ENCODE measurements at places on chromosomes 11 and 22.

- DNase-seq, result no peak
These were observed 393.8 kb downstream of the AASDHPPT start for GRCh38 chr11:106471276-106471675.

DNA sequence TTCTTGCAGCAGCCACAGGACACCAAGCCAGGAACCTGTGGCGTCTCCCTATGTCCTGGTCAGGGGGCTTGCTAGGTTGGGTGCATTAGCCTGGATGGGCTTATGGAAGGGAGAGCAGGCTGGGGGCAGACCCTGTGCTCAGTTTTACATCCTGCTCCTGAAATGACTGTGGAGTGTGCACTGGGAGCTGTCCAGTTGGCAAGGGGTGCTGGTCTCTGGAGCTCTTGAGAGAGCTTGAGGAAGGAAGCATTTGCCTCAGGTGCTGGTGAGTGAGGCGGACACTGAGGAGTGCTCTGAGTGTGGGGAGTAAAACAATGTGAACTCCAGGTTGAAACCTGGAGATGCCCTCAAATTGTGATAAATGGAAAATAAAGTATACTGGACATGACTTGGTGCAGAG lies 3.4 kb downstream of the SCGB1D4 start:
- DNase-seq, result no peak

DNA sequence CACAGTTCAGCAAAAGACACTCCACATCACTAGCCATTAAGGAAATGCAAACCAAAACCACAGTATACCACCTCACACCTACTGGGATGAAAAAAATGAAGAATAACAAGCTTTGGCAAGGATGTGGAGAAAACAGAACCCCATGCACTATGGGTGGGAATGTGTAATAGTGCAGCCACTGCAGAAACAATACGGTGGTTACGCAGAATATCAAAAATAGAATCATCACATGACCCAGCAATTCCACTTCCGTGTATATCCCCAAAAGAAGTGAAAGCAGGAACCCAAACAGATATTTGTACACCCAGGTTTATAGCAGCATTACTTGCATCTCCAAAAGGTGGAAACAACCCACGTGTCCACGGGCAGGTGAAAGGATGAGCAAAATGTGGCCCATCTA lies 20.8 kb downstream of the CARS1 start:
- DNase-seq, result peak; percentile 84

- DNase-seq, result no peak
These were observed 61.5 kb downstream of the MIAT start for GRCh38 chr22:26718905-26719304.

- no peak for DNase-seq
These were observed 464.7 kb downstream of the INSC start for GRCh38 chr11:15579287-15580001.

- no peak for DNase-seq
These were observed 40.1 kb downstream of the OSBP start for GRCh38 chr11:59575505-59575904.

DNA sequence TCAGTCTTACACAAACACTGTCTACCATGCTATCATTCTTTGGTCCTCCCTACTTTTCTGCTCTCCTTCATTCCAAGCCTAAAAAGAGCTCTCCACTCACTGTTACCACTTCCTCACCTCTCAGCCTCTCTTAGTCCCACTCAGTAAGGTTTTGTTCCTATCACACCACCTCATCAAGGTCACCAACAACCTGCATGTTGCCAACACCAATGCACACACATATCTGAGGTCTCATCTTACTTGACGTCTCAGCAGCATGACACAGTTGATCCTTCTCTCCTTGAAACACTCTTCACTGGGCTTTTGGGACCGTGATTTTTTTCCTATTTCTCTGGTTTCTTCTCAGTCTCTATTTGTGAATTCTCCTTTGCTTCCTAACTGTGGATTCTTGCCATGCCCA lies 8.1 kb downstream of the PISD start:
- DNase-seq, result no peak

- DNase-seq, result no peak
These were observed 7.9 kb downstream of the HYOU1 start for GRCh38 chr11:119049081-119049480.

DNA sequence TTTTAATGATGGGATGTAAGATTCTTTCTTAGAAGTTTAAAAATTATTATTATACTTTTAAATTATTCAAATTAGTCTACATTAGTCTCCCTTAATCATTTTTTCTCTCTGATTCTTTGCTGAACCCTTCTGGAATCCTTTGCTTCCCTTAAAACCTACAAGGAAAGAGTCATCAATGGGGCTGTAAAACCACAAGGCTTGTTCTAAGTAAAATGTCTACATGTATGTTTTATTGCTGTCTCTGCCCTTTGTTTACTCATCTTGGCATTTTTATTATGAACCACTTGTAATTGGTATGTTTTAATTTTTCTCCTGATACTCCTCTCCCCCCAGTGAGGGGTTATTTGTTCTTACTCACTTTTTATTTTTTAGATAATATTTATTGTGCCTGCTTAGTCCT lies 27.4 kb downstream of the FAR1 start:
- no peak for DNase-seq

- no peak for DNase-seq
These were observed 12.9 kb downstream of the NAV2 start for GRCh38 chr11:19725379-19726079.

GRCh38 chr11:35121326-35121865 lies 17.6 kb upstream of the CD44 start:
- no peak for DNase-seq

GRCh38 chr11:65506772-65507505 lies 8.1 kb downstream of the MALAT1 start:
- no peak for DNase-seq

GRCh38 chr11:69985641-69986439 lies 92.3 kb upstream of the ANO1 start:
- no peak for DNase-seq

DNA sequence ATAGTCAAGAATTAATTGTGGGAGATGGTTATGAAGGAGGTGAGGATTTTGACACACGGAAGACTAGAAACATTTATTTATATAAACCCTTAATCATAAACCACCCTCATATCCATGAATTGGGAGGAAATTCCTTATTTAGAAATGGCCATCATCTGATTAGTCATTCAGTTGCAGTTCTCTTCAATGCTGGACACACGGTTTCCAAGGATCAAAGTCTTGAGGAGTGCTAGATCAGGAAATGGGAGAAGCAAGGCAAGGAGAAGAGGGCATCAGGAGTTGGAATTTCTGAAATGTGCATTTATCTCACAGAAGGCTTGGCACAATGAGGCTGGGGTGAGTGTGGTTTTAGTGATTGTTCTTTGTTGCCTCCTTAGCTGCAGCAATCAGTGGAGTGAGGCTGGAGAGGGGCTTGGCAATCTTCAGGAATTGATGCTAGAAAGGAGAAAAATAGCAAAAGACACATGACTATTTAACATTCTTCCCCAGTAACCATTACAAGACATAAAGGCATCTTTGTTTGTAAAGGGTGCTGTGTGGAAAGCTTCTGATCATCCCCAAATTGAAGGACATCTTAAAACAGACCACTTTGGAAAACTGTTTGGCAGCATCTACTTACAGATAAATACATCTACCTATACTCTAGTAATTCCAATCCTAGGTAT lies 21.6 kb upstream of the GDPD4 start:
- DNase-seq, result no peak
